ENCODE measurements at places on chromosomes 3 and 15.

- DNase-seq: no peak
These were observed 1.2 kb downstream of the PIGB start for GRCh38 chr15:55320238-55320550.

GRCh38 chr15:81163961-81164800 is 30.1 kb downstream of the CFAP161 start:
- peak; percentile 33 for DNase-seq

- no peak for DNase-seq
These were observed 42.2 kb upstream of the ATP1B3 start for GRCh38 chr3:141834292-141834691.

GRCh38 chr3:127680798-127681221 is 8.1 kb downstream of the ABTB1 start:
- DNase-seq: no peak

GRCh38 chr3:112579232-112579631 is 17.4 kb downstream of the SLC35A5 start:
- no peak for DNase-seq

GRCh38 chr3:97970956-97971620 is 1.1 kb downstream of the RIOX2 start:
- DNase-seq: no peak

- no peak for DNase-seq
These were observed 3.5 kb upstream of the PLA2G4E start for GRCh38 chr15:42024303-42024702.

DNA sequence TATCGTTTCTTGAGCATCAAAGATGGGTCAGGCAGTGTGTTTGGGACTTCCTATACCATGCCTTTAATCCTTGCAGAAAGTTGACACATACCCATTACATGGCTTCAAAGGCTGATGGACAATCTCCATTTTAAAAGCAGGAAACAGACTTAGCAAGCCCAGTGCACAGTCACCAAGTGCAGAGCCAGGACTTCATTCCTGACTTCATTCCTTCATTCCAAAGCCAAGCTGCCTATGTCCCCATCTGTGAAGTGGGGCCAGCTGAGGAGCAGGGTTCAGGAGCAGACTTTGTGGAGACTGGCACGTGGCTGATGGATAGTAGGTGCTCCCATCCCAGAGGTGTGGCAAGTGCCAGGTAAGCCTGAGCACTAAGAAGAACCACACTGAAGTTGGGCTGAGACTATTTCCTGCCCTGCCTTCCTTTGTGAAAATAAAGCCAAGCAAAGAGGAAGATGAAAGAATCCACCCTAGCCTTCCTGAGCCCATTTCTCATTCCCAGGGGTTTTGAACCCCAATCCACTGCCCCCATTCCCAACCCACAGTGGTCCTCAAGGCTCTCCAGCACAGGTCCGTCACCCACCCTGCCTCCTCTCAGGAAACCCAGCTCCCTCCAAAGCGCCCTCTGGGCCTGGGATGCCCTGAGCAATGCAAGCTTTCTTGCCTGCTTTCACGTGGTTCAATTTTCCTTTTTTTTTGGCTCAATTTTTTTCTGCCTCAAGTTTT is 1.8 kb downstream of the CX3CR1 start:
- no peak for DNase-seq

GRCh38 chr3:119311081-119311925 is 17.1 kb downstream of the ARHGAP31 start:
- no peak for DNase-seq

DNA sequence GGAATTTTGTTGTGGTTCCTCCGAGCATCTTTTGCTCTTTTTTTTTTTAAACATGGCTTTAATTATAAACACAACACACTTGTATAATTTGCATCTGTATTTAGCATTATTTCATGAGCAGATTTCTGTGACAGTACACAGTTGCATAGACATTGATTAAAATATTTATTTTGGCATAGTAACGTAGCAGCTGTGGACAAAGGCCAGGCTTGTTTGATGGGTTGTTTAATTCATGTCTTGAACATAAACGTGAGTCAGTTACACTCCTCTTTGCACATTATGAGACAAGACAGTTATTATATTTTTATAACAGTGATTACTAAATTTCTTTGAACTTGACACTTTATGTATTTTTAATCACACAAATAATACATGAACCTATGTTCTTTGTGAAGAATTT is 182.5 kb downstream of the CACNA2D3 start:
- DNase-seq: no peak

GRCh38 chr15:74453925-74454763 is 6.8 kb downstream of the UBL7 start:
- DNase-seq: no peak

DNA sequence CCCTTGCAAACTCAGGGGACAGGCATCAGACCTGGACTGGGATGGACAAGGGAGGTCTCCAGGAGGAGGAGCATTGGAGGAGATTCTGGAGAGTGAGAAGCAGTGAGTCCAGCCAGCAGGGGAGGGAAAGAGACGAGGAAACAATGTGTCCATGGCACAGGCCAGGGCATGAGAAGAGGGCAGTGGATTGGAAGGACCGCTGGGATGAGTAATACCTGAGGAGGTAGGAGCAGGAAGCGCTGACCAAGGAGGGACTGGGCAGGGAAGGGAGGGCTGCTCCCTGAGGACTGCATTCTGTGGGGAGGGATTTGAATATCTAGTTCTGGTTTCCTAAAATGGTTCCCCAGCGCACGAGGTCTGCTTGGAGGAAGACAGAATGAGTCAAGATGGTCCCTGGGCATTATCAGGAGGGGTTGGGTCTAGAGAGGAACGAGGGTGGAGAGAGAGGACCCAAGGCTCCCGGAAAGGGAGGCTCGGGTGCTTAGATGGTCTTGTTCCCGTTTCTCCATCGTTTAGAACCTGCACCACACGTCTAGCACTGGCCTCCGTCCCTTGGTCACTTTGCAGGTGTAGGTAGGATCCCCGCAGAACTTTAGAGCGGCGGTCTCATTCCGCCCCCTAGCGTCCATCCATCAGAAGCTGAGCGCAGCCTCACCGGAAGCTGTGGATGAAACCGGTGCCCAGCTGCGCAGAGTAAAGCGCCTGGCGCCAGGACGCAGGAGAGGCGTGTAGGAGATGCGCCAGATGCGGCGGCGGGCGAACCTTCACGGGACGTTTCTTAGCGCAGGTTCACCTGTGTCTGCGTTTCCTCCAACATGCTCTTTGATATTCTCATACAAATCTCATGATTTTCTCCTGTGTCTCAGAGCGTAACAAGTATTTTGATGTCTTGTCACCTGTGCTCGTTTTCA is 190.7 kb upstream of the NDN start:
- DNase-seq: no peak

GRCh38 chr15:26260517-26261133 is 397.5 kb upstream of the ATP10A start:
- DNase-seq: no peak

- DNase-seq: peak; percentile 51
These were observed 1.1 kb upstream of the PIK3CA start for GRCh38 chr3:179146911-179147513.

- no peak for DNase-seq
These were observed 67.1 kb downstream of the FEM1B start for GRCh38 chr15:68344600-68344999.

DNA sequence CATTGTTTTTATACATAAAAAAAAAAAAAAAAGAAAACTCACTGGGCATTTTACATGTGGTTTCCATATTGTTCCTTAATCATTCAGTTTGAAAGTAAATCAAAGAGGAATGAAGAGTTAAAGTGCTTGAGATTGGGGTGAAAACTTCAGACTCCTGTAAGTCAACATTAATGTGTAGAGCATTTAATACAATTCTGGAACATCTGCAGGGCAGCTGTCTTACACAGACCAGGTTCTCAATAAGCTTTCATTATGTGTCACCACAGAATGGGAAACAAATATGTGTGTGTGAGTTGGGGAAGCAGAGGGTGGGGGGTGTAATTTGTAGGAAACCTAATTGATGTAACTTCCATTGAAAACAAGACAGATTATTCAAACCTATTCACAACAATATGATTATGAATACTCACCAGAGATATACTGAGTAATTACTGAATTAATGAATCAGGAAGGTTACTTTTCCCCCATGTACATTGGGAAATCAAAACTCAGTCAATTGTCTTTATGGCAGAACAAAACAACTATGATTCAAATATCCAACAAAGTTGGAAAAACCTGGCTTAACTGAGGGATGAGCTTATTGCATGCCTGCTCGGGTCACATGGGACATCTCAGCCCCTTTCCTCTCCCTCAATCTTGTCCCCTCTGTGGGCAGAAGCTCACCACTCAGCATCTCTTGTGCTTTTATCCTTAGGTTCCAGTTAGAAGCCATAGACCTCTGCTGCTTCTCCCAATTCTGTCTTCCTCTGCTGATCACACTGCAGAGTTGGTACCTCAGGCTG is 281.2 kb upstream of the THBS1 start:
- no peak for DNase-seq

GRCh38 chr15:85764649-85765277 is 30.0 kb downstream of the KLHL25 start:
- DNase-seq: no peak

GRCh38 chr3:12461097-12461649 is 23.1 kb upstream of the TSEN2 start:
- DNase-seq: no peak

GRCh38 chr3:52339612-52340011 is 23.5 kb downstream of the DNAH1 start:
- peak; percentile 81 for DNase-seq

DNA sequence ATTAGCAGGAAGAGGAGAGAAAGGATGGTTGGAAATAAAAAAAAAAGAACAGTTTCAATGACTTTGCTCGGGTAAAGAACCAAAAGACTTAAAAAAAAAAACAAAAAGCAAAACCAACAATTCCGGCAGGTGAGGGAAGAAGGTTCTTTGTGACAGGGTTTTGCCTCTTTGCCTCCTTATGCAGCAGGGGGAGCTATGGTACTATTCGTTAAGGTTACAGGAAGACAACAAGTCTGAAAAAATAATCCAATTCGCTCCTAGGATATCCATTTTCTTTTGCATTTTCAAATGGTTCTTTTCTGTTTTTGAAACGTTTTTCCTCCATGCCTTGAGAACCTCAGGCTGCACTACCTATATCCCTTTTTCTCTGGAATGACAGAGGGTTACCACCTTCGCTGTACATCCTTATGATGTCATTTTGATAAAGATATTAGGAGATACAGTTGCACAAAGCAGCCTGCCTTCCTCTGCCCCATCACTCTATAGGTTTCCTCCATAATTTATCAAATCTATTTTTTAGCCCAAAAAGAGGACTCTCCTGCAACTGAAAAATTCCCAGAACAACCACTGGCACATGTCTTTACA is 55.0 kb downstream of the CFAP20DC start:
- peak; percentile 49 for DNase-seq

DNA sequence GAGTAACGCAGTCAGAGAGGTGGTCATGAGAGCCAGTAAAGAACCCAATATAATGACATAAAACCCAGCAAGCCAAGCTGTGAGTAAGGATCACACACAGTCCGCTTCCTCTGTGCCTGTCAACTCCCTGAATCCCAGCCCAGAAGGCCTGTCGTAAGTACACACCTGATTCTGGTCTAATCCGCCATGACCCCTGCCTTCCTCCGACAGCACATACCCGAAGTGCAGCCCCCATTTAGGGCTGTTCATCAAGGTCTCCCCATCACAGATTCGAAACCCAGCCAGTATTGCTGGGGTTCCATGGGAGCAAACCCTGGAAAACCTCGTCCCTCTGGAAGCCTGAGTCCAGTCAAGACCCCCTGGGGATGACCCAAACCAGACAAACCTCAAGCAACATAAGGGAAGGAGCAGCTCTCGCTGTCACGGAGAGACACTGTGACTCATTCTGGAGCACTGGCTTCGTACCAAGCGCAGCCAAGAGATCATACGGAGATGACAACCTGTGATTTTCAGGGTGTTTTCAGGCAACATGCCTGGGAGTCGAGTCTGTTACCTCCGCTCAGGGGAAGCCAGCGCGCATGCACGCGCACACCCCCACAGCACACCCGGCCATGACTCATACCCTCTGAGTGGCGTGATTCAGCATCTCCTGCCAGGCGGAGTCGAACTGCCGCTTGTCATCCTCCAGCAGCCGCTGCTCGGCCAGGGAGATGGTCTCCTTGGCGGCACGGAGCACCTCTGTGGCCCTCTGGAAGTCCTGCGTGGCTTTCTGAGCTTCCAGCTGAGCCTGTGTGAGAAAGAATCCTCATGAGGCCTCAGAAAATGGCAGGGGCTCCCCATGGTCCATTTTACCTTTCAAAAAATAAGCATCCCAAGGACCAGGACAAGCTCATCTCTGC is 63.0 kb downstream of the SH3BP5 start:
- peak; percentile 93 for DNase-seq

All from astrocyte of the cerebellum (primary cell).